Myocyte (in vitro differentiated cells): ENCODE measurements at places on chromosomes 13 and 19. TPM values are rescaled to one million over a fixed set of nuclear protein-coding genes. Genes with fewer than 3 reads are reported as not detected.

DNA sequence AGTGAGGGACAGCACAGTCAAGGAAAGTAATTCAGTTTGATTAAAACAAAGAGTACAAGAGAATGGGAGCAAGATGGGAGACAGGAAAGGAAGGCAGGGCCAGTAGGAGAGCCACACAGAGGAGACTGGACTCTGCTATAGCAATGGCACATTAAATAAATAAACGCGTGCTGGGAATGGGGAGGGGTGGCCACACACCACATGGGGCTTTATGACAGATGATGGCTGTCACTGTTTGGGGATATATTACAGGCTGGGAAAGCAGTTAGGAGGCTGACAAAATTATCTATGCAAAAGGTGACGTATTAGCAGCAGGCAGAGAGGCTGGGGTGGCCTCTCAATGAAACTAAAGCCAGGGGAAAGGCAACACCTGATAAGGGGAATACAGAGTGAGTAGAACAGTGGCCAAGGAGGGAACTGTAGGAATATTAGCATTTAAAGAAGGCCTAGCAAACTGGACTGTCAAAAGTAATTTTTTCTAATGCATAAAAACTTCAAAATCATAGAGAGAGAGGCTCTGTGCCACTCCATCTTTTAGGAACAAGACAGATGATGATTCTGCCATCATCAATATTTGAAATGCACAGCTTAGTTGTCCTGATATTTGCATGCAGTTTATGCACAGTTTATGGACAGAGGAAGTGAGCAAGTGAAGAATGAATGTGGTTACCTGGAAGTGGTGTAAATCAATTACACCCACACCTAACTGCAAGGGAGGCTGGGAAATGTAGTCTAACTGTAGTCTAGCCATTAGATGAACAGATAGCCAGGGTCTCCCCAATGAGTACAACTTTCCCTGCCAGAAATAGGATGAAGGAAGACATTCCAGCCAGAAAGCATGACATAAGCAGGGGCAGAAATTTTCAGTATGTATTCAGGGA is 346.5 kb downstream of the FOXO1 start:
- DNase-seq, result no peak

- DNase-seq, result no peak
Observed at GRCh38 chr13:65410791-65411190, 1819.3 kb downstream of the PCDH9 start.

GRCh38 chr19:58317476-58318072 is 9.2 kb upstream of the ZSCAN22 start:
- DNase-seq, result peak; percentile 64

DNA sequence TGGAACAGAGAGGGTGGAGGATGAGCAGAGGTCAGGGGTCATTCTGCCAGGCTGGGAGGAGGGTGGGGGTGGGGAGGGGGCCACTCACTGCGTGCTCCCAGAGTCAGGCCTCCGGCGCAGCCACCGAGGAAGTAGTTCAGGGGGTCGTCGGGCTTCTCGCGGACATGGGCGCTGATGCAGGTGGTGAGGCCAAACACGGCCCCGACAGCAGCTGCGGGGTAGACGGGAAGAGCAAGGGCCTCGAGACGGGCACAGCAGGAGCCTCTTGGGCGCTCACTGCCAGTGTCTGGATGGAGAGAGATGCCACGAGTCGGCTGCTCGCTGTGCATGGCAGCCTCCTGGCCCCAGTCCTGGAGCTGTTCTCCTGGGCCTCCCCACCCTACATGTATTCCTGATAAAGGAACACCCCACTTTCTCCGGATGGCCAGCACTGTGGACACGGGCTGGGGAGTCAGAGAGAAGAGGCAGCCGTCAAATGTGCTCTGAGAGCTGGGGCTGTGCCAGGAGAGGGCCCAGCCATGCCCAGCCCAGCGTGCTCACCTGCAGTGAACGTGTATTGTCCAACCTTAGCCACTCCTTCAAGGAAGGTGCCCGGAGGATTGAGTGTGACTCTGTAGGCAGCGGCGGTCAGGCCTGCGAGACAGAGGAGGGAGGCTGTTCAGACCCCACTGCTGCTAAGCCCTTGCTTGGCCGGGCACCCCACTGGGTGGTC is 7.1 kb downstream of the NDUFA11 start:
- no peak for DNase-seq

- DNase-seq, result no peak
Observed at GRCh38 chr19:35038623-35039512, 2.7 kb upstream of the HPN start.

DNA sequence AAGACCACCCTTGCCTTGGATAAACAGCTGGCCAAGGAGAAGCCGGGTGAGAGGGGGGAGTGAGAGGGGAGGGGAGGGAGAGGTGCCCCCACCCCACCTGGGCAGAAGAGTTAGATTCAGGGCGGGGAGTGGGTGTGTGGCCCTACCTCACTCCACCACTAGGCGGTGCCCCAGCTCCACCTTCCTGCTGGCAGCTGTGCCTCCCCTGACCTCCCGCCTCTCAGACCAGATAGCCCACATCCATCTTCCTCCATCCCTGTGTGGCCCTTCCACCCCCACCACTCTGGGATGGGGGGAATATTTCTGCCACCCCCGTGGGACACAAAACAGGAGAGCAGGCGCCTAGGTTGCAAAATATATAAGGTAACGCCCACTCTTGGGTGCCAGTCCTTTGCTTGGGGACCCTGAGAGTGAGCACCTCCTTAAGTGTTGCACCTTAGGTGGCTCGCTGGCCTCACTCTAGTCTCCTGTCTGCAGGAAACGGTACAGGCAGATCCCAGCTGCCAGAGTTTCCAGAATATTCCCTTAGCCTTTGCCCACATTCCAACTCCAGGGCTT is 13.8 kb upstream of the EHD2 start:
- peak; percentile 47 for DNase-seq

- DNase-seq, result peak; percentile 30
Observed at GRCh38 chr13:44801990-44802389, 187.3 kb downstream of the NUFIP1 start.

DNA sequence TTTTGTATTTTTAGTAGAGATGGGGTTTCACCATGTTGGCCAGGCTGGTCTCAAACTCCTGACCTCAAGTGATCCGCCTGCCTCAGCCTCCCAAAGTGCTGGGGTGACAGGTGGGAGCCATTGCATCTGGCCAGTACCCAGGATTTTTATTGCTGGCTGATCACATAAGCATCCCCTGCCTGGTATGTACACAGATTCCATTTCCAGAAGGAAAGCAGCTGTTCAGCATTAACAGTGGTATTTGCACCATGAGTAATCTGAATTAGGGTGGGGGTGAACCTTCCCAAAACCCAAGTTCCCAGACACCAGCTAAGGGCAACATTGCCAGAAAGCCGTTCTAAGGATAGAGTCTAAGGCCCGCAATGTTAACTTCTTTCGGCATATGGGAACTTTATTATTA is 7.3 kb downstream of the ZNF555 start:
- peak; percentile 98 for DNase-seq

DNA sequence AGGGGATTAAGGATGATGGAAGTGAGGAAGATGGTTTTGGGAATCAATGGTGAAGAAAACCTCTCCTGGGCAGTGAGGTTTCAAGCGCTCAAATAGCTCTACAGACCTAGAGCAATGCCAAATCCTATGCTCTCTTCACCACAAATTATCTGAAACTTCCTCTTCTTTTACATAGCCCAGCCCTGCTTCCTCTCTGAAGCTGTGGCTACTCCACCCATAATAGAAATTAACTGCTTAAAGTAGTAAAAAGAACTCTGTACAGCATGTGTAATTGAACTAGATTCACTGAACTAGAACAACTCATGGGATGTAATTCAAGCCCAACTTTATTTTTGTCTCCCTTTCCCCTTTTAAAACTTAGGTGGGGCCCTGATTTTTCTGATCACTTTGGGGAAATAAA is 20.4 kb upstream of the IFT88 start:
- no peak for DNase-seq

DNA sequence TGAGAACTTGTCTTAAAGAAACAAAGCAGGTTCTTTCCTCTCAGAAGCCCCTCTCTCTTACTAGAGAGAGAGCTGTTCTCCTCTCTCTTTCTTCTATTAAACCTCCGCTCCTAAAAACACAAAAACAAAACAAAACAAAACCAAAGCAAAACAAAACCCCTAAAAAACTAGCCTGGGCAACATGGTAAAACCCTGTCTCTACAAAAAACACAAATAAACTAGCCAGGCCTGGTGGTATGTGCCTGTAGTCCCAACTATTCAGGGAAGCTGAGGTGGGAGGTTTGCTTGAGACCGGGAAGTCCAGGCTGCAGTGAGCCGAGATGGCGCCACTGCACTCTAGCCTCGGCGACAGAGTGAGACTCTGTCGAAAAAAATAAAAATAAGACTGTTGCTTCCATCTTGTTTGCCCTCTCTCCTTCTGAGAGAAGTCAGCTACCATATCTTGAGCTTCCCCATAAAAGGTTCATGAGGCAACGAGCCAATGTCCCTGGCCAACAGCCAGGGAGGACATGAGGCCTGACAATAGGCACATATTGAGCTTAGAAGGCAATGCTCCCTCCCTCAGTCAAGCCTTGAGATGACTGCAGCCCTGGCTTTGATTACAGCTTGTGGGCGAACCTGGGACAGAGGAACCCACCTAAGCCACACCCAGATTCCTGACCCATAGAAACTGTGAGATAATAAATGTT is 17.5 kb upstream of the FLT3 start:
- peak; percentile 16 for DNase-seq

Gene GJA3
- 0.05 and 0.59 TPM in 2 replicates for total RNA-seq

Gene ATP13A1
- 102 and 113 TPM in 2 replicates for total RNA-seq

Gene MCEMP1
- not detected in 2 replicates for total RNA-seq

Gene STOML3
- total RNA-seq, result not detected in 2 replicates

Gene IGFL3
- total RNA-seq, result not detected in 2 replicates

Gene ZNF560
- not detected in 2 replicates for total RNA-seq
